A549 treated with AZD2906 at 1 μM for 4 hours (cell line): ENCODE measurements at places on chromosomes 3 and 15. TPM values are rescaled to one million over a fixed set of nuclear protein-coding genes. Genes with fewer than 3 reads are reported as not detected.

Gene IL5RA
- not detected in 5 replicates for total RNA-seq

Gene CKMT1A
- total RNA-seq = 2.6 to 3.5 TPM (median 3.3 TPM) in 5 replicates

Gene PTH1R
- 0.72 to 2.3 TPM (median 1.4 TPM) in 5 replicates for total RNA-seq

Gene CPN2
- not detected in 5 replicates for total RNA-seq

Gene HGD
- 17.9 to 23.4 TPM (median 20.8 TPM) in 5 replicates for total RNA-seq

Gene KBTBD8
- total RNA-seq = 0.44 to 1.4 TPM (median 0.53 TPM) in 5 replicates

Gene LINGO1
- 6.7 to 11.6 TPM (median 9.6 TPM) in 5 replicates for total RNA-seq

Gene KLHL40
- not detected in 5 replicates for total RNA-seq

Gene TP63
- 0.08 to 0.22 TPM (median 0.18 TPM) in 5 replicates for total RNA-seq

Gene NDN
- total RNA-seq = 0.03 to 0.08 TPM (median 0.05 TPM) in 4 of 5 replicates, not detected in the other

Gene IQCF5
- total RNA-seq = not detected in 5 replicates

Gene NBEAL2
- 50.0 to 83.7 TPM (median 62.9 TPM) in 5 replicates for total RNA-seq

Gene CLSTN2
- total RNA-seq = 0.02 to 0.07 TPM (median 0.02 TPM) in 5 replicates

Gene B3GNT5
- 22.6 to 26.9 TPM (median 24.8 TPM) in 5 replicates for total RNA-seq

Gene PPCDC
- 16.8 to 22.7 TPM (median 19.0 TPM) in 5 replicates for total RNA-seq

Gene HTR3D
- total RNA-seq = not detected in 5 replicates

Gene CHST13
- 0.31 to 1.0 TPM (median 0.91 TPM) in 5 replicates for total RNA-seq

Gene ANKUB1
- total RNA-seq = not detected in 5 replicates

Gene CDAN1
- total RNA-seq = 4.4 to 6.2 TPM (median 6.0 TPM) in 5 replicates

Gene FSIP1
- 0.52 to 1.4 TPM (median 0.90 TPM) in 5 replicates for total RNA-seq

Gene CCR1
- total RNA-seq = not detected in 5 replicates

Gene RETNLB
- total RNA-seq = not detected in 5 replicates

Gene SGO1
- total RNA-seq = 11.8 to 17.6 TPM (median 13.7 TPM) in 5 replicates

Gene TYRO3
- 16.1 to 19.7 TPM (median 18.2 TPM) in 5 replicates for total RNA-seq

Gene PRR23E
- total RNA-seq = not detected in 5 replicates

Gene SLC2A2
- not detected in 5 replicates for total RNA-seq

Gene P3H2
- total RNA-seq = 31.8 to 47.5 TPM (median 39.7 TPM) in 5 replicates

Gene POTEB2
- total RNA-seq = not detected in 5 replicates

Gene ATP10A
- 7.4 to 9.6 TPM (median 8.2 TPM) in 5 replicates for total RNA-seq

Gene FAM43A
- total RNA-seq = 11.3 to 23.6 TPM (median 22.1 TPM) in 5 replicates

Gene PCBP4
- 12.1 to 15.2 TPM (median 14.0 TPM) in 5 replicates for total RNA-seq

Gene SPINK8
- not detected in 5 replicates for total RNA-seq

Gene JMJD7
- 2.7 to 3.4 TPM (median 3.0 TPM) in 5 replicates for total RNA-seq

Gene GOLGA6L4
- 0.60 to 1.6 TPM (median 0.88 TPM) in 5 replicates for total RNA-seq

Gene GUCA1C
- not detected in 5 replicates for total RNA-seq

Gene RBPMS2
- 5.9 to 8.8 TPM (median 8.3 TPM) in 5 replicates for total RNA-seq
